ENCODE measurements at places on chromosomes 2 and 18. TPM values are rescaled to one million over a fixed set of nuclear protein-coding genes. Genes with fewer than 3 reads are reported as not detected.

The SPATA3 gene
- not detected for total RNA-seq

The MYOM1 gene
- 0.04 TPM for total RNA-seq

The CRYGD gene
- total RNA-seq = not detected

The TTC31 gene
- total RNA-seq = 19.1 TPM

The HOXD3 gene
- total RNA-seq = 9.2 TPM

The TMEM182 gene
- total RNA-seq = 4.7 TPM

GRCh38 chr2:171810422-171811244 is 83.4 kb downstream of the SLC25A12 start:
- DNase-seq = no peak

DNA sequence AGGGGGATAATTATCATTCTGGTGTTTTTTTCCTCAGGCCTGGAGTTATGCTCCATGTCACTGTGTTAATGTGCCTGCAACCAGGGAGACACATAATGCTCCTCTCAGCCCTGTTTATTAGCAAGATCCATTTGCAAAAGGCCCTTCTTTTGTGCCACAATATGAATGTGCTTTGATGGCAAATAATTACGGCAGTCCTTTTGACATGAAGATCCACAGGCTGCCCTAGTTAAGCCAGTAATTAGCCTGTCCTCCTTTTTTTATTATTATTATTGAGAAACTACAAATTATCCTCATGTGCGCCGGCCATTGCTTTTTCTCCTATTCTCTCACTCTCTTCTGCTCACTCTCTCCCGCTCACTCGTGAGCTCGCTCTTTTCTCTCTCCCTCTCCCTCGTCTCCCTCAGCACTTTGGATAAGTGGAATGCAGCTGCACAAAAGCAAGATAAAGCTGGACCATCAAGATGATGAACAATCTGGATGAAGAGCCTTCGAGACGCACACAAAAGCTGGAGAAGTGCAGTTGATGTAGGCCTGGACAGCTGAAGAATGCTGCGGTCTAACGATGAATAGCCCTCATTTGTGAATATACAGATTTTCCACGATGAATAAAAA is 762.3 kb downstream of the BCL11A start:
- no peak for DNase-seq

DNA sequence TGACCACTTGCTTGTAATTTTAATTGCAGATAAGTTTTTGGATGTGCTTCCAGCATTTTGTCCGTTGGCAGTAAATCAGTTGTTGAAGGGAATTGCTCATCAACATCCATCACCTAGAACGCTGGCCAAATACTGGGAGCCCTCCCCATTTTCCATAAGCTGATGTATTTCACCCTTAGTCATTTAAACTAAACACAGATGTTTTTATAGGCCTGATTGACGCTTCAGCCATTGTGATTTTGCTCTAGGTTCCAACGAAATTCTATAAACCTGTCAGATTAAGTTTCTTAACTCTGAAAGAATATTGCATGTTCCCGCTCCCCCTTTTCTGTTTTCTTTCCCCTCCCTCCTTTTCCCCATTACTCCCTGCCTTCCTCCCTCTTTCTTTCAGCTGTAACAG is 1.0 kb upstream of the RPRM start:
- DNase-seq = no peak
